CD4-positive, CD25-positive, alpha-beta regulatory T cell (primary cell): ENCODE measurements at places on chromosomes 12 and 14. TPM values are rescaled to one million over a fixed set of nuclear protein-coding genes. Genes with fewer than 3 reads are reported as not detected.

- no peak for DNase-seq
Measured at GRCh38 chr12:52521568-52522266, 1.5 kb upstream of the KRT5 start.

DNA sequence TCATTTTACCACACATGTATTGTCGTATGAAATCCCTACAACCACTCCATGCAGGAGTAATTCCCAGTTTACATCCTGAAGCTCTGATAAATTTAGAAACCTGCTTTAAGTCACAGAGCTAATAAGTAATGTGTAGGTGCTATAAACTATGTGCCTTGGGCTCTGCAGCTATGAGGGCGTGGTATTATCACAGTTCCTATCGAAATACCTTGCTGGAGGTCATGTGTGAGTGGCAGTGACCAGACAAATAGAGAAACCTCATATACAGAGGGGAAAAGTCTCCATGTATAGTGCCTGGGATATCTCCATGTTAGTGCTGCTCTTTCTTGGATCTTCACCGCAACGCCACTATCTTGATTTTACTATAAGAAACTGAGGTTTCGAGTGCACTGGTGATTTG, 883 bp upstream of the TBC1D15 start:
- no peak for DNase-seq

DNA sequence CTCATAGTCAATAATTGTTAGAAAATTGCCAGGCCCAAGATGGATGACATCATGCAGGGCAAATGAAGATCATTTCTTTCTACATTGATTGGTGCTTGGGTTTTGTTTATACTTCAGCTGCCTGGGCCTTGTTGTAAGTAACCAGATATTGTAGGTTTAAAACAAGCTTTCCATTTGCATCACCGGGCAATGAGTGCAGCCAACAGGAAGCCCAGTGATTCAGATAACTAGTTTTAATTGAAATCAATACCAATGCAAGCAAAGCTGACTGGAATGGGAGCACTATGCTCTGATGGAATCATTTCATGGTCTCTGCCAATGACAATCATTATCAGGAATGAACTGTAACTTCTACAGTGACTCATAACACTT, 279.3 kb downstream of the DUSP6 start:
- DNase-seq, result no peak

GRCh38 chr12:29103539-29103974, 45.5 kb upstream of the FAR2 start:
- peak; percentile 76 for DNase-seq

- DNase-seq, result no peak
Measured at GRCh38 chr14:35042632-35043031, 3.4 kb upstream of the FAM177A1 start.

DNA sequence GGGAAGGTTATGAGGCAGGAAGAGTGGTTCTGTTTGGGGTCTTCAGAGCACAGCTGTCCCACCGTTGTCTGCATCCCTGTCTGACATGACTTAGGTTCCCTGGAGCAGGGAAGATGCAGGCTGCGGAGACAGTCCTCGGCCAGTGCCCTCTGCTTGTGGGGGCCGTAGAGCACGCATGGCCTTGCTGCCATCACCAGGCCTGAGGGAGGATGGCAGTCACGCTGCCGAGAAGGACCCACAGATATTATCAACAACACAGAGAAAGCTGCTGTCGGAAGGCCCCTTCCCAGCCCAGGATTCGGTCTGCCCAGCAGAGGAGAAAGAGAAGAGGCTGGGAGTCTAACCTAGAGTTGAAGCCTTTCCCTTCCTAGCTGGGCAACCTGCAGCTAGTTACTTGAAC, 35.0 kb downstream of the ERH start:
- DNase-seq, result no peak

DNA sequence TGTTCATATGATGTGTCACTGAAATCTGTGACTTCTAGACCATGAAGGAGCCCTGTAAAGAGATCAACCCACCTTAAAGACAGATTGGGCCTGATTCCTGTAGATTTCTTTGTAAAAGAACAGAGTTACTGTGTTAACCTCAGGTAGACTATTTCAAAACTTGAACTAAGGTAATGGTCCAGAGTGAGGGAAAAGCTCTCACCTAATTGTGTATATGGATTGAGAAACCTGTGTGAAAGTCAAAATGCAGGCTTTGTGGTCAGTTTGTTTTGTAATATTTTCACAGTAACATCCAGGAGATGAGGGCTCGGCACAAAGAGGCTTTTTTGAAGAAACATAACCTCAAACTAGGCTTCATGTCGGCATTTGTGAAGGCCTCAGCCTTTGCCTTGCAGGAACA, 16.4 kb downstream of the DLST start:
- no peak for DNase-seq

DNA sequence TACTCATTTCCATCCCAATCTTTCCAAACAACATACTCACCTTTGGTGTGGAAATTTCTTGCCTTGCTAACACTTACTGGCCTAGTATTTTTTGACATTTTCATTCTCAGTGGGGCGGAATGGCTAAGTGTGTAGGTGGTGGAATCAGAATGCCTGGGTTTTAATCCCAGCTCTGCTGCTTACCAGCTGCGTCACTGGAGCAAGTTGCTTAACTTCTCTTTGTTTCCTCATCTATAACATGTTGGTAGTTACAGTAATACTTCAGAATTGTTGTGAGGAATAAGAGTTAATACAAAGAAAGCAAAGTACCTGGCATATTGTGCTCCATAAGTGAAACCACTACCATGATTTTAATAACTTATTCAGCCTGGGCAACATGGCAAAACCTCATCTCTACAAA, 3.0 kb upstream of the FAM177A1 start:
- no peak for DNase-seq

- no peak for DNase-seq
Measured at GRCh38 chr12:106213662-106214061, 34.2 kb downstream of the CKAP4 start.

DNA sequence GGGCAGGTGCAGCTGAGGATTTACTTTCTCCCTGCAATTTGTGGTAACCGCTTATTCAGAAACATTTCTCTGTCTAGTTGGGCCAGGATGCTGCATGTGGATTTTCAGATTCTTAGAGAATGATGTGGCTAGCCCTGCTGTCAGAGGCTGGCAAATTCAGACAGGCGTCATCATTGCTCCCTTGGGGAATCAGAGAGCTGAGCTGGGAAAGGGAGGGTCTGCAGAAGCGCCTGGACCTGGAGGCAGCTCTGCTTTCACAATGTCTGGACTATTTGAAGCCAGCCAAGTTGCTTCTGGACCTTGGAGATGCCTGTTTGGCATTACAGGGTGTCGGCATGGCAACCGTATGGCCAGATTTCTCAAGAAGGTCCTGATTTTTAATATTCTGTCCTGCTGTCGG, 3.4 kb downstream of the GALNT16 start:
- no peak for DNase-seq

GRCh38 chr12:770479-770878, 18.1 kb downstream of the WNK1 start:
- DNase-seq, result no peak

DNA sequence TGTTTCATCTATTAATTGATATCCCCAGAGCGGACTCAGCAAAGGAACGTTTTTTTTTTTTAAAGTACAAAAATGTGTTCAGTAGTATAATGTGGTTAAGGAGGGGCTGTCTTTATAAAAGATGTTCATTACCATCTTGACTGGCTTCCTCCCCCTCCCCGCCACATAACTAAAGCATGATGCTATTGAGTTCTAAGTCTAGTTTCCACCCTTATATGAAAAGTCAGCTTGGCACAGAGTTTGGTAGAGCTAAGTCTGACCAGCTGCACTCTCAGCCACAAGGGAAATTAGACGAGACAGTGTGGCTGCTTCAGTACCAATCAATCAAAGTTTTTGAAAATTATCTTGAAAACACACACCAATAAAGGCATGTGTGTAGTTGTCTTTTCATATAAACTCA, 1.9 kb upstream of the MYBPC1 start:
- no peak for DNase-seq

GRCh38 chr14:52802597-52802996, 11.2 kb upstream of the GNPNAT1 start:
- no peak for DNase-seq

GRCh38 chr12:124736115-124737039, 127.3 kb downstream of the SCARB1 start:
- no peak for DNase-seq

- no peak for DNase-seq
Measured at GRCh38 chr12:48687592-48687991, 5.6 kb upstream of the KANSL2 start.

- peak; percentile 33 for DNase-seq
Measured at GRCh38 chr12:48454667-48455066, 17.7 kb upstream of the ANP32D start.

- DNase-seq, result no peak
Measured at GRCh38 chr14:69985463-69985862, 106.2 kb downstream of the SMOC1 start.

- DNase-seq, result no peak
Measured at GRCh38 chr12:118094039-118094438, 9.8 kb downstream of the VSIG10 start.

GRCh38 chr14:34776611-34777010, 62.2 kb upstream of the CFL2 start:
- no peak for DNase-seq

GRCh38 chr12:25932971-25933370, 25.5 kb upstream of the RASSF8 start:
- no peak for DNase-seq

DNA sequence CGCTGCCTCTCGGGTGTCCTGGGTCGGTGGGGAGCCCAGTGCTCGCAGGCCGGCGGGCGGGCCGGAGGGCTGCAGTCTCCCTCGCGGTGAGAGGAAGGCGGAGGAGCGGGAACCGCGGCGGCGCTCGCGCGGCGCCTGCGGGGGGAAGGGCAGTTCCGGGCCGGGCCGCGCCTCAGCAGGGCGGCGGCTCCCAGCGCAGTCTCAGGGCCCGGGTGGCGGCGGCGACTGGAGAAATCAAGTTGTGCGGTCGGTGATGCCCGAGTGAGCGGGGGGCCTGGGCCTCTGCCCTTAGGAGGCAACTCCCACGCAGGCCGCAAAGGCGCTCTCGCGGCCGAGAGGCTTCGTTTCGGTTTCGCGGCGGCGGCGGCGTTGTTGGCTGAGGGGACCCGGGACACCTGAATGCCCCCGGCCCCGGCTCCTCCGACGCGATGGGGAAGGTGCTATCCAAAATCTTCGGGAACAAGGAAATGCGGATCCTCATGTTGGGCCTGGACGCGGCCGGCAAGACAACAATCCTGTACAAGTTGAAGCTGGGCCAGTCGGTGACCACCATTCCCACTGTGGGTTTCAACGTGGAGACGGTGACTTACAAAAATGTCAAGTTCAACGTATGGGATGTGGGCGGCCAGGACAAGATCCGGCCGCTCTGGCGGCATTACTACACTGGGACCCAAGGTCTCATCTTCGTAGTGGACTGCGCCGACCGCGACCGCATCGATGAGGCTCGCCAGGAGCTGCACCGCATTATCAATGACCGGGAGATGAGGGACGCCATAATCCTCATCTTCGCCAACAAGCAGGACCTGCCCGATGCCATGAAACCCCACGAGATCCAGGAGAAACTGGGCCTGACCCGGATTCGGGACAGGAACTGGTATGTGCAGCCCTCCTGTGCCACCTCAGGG, 679 bp downstream of the ARF6 start:
- peak; percentile 80 for DNase-seq

- no peak for DNase-seq
Measured at GRCh38 chr14:34937442-34937841, 45.4 kb upstream of the SRP54 start.

DNA sequence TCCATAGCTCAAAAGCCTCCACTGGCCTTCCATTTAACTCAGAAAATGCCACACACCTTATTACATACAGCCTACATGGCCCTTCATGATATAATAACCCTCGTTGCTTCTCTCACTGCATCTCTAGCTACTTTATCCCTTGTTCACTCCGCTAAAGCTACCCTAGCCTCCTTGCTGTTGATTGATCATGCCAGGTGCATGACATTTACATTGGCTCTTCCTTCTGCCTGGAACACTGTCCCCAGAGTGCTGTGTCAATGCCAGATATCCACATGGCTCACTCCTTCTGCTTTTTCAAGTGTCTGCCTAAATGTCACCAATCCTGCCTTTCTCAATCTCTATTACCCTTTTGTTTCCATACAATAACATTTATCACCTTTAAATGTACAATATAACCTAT, 58.3 kb downstream of the CAND1 start:
- DNase-seq, result no peak

- no peak for DNase-seq
Measured at GRCh38 chr12:50695961-50696360, 67.9 kb upstream of the ATF1 start.

GRCh38 chr14:51023964-51024363, 70.9 kb downstream of the TRIM9 start:
- DNase-seq, result no peak

GRCh38 chr12:124160097-124160756, 134.7 kb upstream of the RFLNA start:
- DNase-seq, result no peak

DNA sequence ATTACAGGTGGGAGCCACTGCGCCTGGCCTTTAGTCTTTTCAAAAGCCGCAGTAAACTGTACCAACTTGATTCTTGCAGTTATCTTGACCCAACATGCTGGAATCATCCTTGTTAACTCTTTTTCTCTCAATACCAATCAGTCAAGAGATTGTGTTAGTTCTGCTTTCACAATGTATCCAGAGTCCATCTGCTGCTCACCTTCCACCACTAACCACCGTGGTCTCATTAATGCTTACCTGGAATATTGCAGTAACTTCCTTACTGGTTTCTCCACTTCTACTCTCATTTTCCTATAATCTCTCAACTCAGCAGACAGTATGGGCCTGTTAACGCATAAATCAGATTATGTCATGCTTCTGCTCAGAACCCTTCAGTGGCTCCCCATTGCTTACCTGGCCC, 62.2 kb downstream of the VEZT start:
- DNase-seq, result no peak

- no peak for DNase-seq
Measured at GRCh38 chr14:45211295-45211694, 41.7 kb downstream of the MIS18BP1 start.

DNA sequence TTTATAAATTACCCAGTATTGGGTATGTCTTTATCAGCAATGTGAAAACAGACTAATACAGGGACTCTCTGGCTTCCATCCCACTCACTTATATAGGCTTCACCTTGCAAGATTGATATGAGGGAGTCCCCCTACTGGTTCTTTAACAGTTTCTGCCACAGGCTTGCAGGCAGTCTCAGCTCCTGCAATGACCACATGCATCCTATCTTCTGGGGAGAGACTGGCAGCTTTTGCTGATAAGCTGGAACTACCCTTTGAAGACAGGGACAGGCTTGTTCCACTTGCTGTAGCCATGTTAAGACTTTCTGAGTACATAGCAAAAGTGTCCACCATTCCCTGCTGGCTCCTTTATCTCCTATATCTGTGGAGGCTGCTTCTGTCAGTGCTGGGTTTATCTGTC, 531.7 kb upstream of the FLRT2 start:
- no peak for DNase-seq

GRCh38 chr12:810671-811415, 58.5 kb downstream of the WNK1 start:
- peak; percentile 37 for DNase-seq

P2RX2 gene
- total RNA-seq, result not detected

ASPG gene
- total RNA-seq, result not detected

ADIPOR2 gene
- 26.3 TPM for total RNA-seq

HVCN1 gene
- total RNA-seq, result 6.1 TPM

TCP11L2 gene
- 153 TPM for total RNA-seq

KCNMB4 gene
- total RNA-seq, result 1.8 TPM

PLA2G1B gene
- not detected for total RNA-seq

GPR84 gene
- total RNA-seq, result not detected

TAS2R31 gene
- 4.2 TPM for total RNA-seq

C14orf132 gene
- total RNA-seq, result 1.2 TPM

LYSET gene
- 6.9 TPM for total RNA-seq

DCAF4 gene
- total RNA-seq, result 32.6 TPM

NOS1 gene
- not detected for total RNA-seq

ADGRD1 gene
- not detected for total RNA-seq

OR4E2 gene
- not detected for total RNA-seq
